Skin of body (tissue), 3 donors: ENCODE measurements at places on chromosomes 1 and 21. TPM values are rescaled to one million over a fixed set of nuclear protein-coding genes. Genes with fewer than 3 reads are reported as not detected.

ST3GAL3 gene
- 15.7 TPM for total RNA-seq

CAPN8 gene
- total RNA-seq: 16.4 TPM

ADCY10 gene
- total RNA-seq: 0.20 TPM

DNALI1 gene
- 1.1 TPM for total RNA-seq

ITGB2 gene
- total RNA-seq: 22.5 TPM

ITLN2 gene
- total RNA-seq: not detected

SLC44A5 gene
- total RNA-seq: 0.89 TPM

KIF21B gene
- total RNA-seq: 1.6 TPM

PRDM16 gene
- 1.5 TPM for total RNA-seq

ACTN2 gene
- 111 TPM for total RNA-seq

LRRN2 gene
- total RNA-seq: 0.89 TPM
